Activated CD8-positive, alpha-beta T cell treated with anti-CD3 and anti-CD28 coated beads for 36 hours (primary cell): ENCODE measurements at places on chromosomes 3 and 15. TPM values are rescaled to one million over a fixed set of nuclear protein-coding genes. Genes with fewer than 3 reads are reported as not detected.
A peak's percentile ranks its signal among the peaks of the same experiment; 100 is the strongest.

The PPIB gene
- total RNA-seq: 223 TPM

GRCh38 chr3:71725271-71725991 is at the start of gene EIF4E3:
TSS of gene EIF4E3 (minus strand) at chr3:71725402. CDS start at chr3:71725367, 35 bp downstream.
- H3K4me3 ChIP-seq: peak within 1 kb of the TSS; percentile 99
- H3K4me1 ChIP-seq: peaks cover 64% of the 10 kb centered on the region
- peak within 1 kb of the TSS; percentile 98 for H3K27ac ChIP-seq
- no peaks in the 10 kb centered on the region for H3K27me3 ChIP-seq
- DNase-seq: peak; percentile 31

GRCh38 chr3:128945041-128945877 is 48.6 kb downstream of the CFAP92 start:
- no peaks in the 10 kb centered on the region for H3K4me1 ChIP-seq
- DNase-seq: no peak
- no peaks in the 10 kb centered on the region for H3K36me3 ChIP-seq
- H3K27me3 ChIP-seq: no peaks in the 10 kb centered on the region
- no peak overlapping the region for H3K27ac ChIP-seq

GRCh38 chr15:33021806-33022389 is 172.6 kb downstream of the FMN1 start:
- no peak for DNase-seq
- no peaks in the 10 kb centered on the region for H3K4me1 ChIP-seq
- no peaks in the 10 kb centered on the region for H3K27me3 ChIP-seq
- H3K4me3 ChIP-seq: no peak overlapping the region
- H3K36me3 ChIP-seq: no peaks in the 10 kb centered on the region

DNA sequence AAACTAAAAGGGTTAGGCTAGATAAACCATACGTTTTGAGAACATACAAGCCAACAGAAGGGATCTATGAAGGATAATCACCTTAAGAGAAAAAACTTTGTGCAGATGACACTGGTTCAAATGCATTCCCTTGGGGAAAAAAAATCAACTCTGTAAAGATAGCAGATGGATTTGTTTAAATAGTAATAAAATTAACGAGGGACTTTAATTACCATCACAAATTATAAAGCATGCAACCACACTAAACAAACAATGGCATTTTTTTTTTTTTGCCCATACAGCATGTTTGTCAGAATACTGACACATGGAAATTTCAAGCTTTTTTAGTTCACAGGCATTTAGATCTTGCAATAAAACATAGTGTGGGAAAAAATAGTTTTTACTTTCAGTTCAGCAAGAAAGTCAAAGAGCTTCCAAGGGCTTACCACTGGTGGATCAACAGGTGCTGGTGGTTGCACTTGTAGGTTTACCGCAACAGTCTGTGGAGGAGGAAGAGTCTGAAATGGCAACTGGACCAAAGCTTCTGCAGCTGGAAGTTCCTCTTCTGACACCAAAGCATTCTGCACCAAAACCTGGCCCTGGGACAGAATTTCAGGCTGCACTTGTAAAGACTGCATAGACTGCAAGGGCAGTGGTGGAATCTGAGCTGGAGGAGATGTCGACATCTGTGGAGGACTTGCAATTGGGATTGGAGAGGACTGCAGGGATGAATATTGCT is 53.1 kb downstream of the PHC3 start:
- peak overlapping the region; percentile 9 for H3K4me3 ChIP-seq
- H3K4me1 ChIP-seq: peaks cover 37% of the 10 kb centered on the region
- DNase-seq: peak; percentile 51
- H3K27me3 ChIP-seq: no peaks in the 10 kb centered on the region

GRCh38 chr3:69443457-69443920 is 57.6 kb upstream of the FRMD4B start:
- no peaks in the 10 kb centered on the region for H3K36me3 ChIP-seq
- no peak for DNase-seq
- H3K4me3 ChIP-seq: no peak overlapping the region
- peaks cover 11% of the 10 kb centered on the region for H3K27me3 ChIP-seq
- H3K27ac ChIP-seq: no peak overlapping the region
- peaks cover 5% of the 10 kb centered on the region for H3K4me1 ChIP-seq
